Kidney (tissue), 22 donors: ENCODE measurements at places on chromosomes 7 and 10. TPM values are rescaled to one million over a fixed set of nuclear protein-coding genes. Genes with fewer than 3 reads are reported as not detected.

PTER gene
- 22.2 TPM for total RNA-seq

PAX4 gene
- total RNA-seq = not detected

ITPRID1 gene
- not detected for total RNA-seq

- DNase-seq = no peak
These were observed 129.8 kb upstream of the FERD3L start for GRCh38 chr7:19275000-19275399.
